HuH-7 (cell line): ENCODE measurements at places on chromosomes 4 and X.
A peak's percentile ranks its signal among the peaks of the same experiment; 100 is the strongest.

DNA sequence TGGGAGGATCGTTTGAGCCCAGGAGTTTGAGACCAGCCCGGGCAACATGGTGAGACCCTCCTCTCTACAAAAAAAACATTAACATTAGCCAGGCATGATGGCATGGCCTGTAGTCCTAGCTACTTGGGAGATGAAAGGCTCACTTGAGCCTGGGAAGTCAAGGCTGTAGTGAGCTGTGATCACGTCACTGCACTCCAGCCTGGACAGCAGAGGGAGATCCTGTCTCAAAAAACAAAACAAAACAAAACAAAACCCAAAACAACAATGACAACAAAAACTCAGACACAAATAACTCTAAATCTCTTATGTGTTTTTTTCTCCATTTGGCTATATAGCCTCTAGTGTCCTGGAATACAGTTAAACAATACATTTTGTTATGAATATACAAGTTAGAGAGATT, 127.3 kb upstream of the STK26 start:
- DNase-seq, result no peak

DNA sequence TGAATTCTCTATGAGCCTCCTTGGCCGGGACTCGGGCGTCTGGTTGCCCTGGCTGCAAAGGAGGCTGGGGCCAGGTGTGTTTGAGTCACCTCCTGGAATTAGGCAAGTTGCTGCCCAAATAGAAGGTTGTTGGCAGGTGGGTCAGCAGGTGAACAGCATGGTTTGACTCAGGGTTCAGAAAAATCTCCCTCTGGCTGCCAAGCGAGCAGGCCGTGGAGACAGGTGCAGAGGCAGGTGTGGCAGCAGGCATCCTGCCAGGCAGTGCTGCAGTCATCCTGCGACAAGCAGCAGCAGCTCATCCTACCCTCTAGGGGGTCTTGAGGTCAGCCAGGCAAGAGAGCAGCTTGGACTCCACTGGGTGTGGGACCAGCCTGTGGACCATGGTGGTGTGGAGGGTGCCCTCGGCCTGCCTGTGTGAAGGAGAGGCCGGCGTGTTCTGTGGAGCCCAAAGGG, 8.2 kb downstream of the MSANTD1 start:
- DNase-seq, result no peak

GRCh38 chr4:114108869-114109268, 129.4 kb upstream of the ARSJ start:
- no peak for DNase-seq

- DNase-seq, result peak; percentile 51
Observed at GRCh38 chrX:17788439-17788838, 51.1 kb downstream of the SCML1 start.

- DNase-seq, result no peak
Observed at GRCh38 chr4:107818301-107818910, 6.3 kb upstream of the SGMS2 start.

GRCh38 chr4:173426064-173426463, 27.1 kb upstream of the SCRG1 start:
- DNase-seq, result no peak

GRCh38 chr4:140037353-140038030, 116.5 kb downstream of the MAML3 start:
- no peak for DNase-seq

GRCh38 chr4:48367016-48367415, 25.7 kb downstream of the SLAIN2 start:
- peak; percentile 8 for DNase-seq

DNA sequence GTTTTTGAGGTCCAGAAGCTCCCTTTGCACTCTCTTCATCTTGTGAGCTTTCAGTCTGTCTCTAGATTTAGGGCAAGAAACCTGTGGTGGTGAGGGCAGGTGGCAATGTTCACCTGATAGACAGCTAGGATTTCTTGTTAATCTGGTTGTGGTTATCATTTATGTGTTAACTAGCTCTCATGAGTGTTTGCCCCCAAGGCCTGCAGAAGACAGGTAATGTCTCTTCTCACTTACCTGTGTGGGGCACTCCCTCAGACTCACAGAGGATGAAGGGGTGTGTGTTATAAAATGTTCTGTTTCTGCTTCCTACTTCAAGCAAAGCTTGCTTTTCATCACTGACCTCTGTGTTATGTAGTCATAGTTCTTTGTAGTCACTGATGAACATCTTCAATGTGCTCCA, 17.8 kb downstream of the EGF start:
- DNase-seq, result no peak

DNA sequence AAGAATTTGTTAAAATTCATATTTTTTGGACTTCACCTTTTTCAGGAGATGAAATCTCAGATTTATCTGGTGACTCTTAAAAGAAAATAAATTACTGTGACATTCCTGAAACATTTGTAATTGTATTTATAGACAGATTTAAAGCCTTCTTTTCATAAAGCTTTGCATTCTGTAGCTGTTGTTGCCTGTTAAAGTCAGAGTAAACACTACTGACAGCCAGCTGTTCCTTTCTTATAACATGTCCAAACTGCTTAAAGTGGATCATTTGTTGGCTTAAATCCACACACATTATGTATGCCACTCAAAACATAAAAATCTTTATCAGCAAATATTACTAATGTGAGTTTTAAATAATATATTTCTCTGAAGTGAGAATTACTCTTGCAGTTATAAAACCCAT, 157.5 kb downstream of the TECRL start:
- no peak for DNase-seq

- DNase-seq, result no peak
Observed at GRCh38 chr4:114577386-114577785, 21.2 kb upstream of the UGT8 start.

DNA sequence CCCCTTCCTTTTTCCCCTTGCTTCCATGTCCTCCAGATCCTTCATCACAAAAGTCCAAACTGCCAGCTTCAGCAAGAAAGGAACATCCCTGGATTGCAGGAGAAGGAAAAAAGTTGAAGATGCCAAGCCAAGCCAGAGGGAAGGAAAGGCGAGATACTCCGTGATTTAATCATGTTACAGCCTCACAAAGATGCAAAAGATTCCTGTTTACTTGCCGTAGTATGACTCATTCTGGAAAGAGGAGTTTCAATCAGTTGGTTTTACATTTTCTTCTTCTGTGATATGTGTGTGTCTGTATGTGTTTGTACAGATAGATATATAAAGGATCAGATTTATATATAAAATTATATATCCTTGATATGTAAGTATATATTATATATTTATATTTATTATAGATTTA, 69.3 kb downstream of the BTC start:
- no peak for DNase-seq

DNA sequence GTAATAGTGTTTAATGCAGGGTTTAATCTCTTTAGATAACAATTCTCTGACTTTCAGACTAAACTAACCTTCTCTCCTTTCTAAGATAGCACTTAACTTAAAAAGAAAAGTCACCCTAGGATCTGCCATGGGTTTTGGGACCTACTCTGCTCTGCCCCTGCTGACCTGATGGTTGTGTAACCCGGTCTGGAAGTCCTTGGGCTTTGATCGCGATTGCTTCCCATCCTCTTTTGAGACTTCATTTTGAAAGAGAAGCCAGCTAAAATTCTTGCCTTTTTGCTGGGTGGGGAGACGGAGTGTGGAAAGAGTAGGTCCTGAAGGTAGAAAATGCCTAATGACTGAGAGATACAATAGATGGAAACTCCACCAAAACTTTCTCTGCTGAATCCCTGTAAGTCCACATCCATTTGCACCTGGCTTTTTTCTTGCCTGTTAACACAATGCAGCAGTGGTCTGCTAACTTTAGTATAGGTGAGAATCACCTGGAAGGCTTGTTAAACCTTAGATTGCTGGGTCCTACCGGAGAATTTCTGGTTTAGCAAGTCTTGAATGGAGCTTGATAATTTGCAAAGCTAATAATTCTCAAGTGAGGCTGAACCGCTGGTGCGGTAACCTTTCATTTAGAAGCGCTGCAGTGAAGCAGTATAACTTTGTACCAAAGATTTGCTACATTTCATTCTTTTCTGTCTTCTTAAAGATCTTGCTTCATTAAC, 45.6 kb upstream of the CCSER1 start:
- DNase-seq, result no peak

DNA sequence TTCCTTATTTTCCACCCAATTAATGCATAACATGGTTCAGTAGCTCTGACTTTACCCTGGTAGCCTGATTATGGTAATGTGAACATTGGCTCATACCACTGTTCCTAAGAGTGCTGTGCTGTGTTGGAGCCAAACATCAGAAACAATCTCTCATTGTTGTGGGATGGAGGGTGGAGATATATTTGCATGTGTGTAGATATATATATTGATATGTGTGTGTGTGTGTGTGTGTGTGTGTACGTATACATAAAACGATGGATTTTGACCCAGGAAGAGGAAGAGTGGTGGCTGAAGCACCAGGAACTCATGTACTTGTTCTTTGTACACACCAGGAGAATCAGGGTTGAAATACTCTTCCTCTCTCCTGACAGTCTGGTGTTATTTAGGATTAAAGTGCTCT, 247.7 kb downstream of the IL15 start:
- DNase-seq, result no peak

GRCh38 chrX:1134156-1134555, 78.3 kb downstream of the CRLF2 start:
- no peak for DNase-seq

GRCh38 chr4:160877087-160877790, 1286.6 kb downstream of the FSTL5 start:
- no peak for DNase-seq
